Activated CD4-positive, alpha-beta T cell treated with anti-CD3 and anti-CD28 coated beads, Interleukin-2, amount 10 ng/mL, durations not matched to agents 7 days and 5 days (primary cell): ENCODE measurements at places on chromosomes 7 and 10. TPM values are rescaled to one million over a fixed set of nuclear protein-coding genes. Genes with fewer than 3 reads are reported as not detected.

- H3K36me3 ChIP-seq = no peaks in the 10 kb centered on the region
- H3K4me1 ChIP-seq = no peaks in the 10 kb centered on the region
- no peak overlapping the region for H3K27ac ChIP-seq
These were observed 50.7 kb downstream of the AKR1D1 start for GRCh38 chr7:138126928-138127327.

GRCh38 chr10:24961582-24961981, 9.2 kb upstream of the PRTFDC1 start:
- no peak overlapping the region for H3K27ac ChIP-seq
- peaks cover 3% of the 10 kb centered on the region for H3K27me3 ChIP-seq
- DNase-seq = no peak
- no peaks in the 10 kb centered on the region for H3K4me1 ChIP-seq

- no peaks in the 10 kb centered on the region for H3K4me1 ChIP-seq
- DNase-seq = no peak
- no peaks in the 10 kb centered on the region for H3K27me3 ChIP-seq
- no peak overlapping the region for H3K4me3 ChIP-seq
- no peaks in the 10 kb centered on the region for H3K36me3 ChIP-seq
- no peak overlapping the region for H3K27ac ChIP-seq
These were observed 7.7 kb upstream of the ADGRA1 start for GRCh38 chr10:133079836-133080682.

- H3K4me1 ChIP-seq = no peaks in the 10 kb centered on the region
- no peak overlapping the region for H3K4me3 ChIP-seq
- H3K36me3 ChIP-seq = no peaks in the 10 kb centered on the region
- H3K27ac ChIP-seq = no peak overlapping the region
These were observed 461.9 kb downstream of the PTPRN2 start for GRCh38 chr7:158125721-158126120.

- no peaks in the 10 kb centered on the region for H3K27me3 ChIP-seq
- H3K27ac ChIP-seq = no peak overlapping the region
These were observed 147.8 kb upstream of the AUTS2 start for GRCh38 chr7:69450456-69450855.

GRCh38 chr7:41910940-41911600, 208.2 kb upstream of the INHBA start:
- H3K27ac ChIP-seq = no peak overlapping the region
- DNase-seq = no peak
- H3K36me3 ChIP-seq = no peaks in the 10 kb centered on the region
- no peaks in the 10 kb centered on the region for H3K4me1 ChIP-seq
- no peak overlapping the region for H3K4me3 ChIP-seq
- peaks cover 14% of the 10 kb centered on the region for H3K27me3 ChIP-seq

The OPN4 gene
- not detected for total RNA-seq

The FAM13C gene
- total RNA-seq = not detected

The LIPJ gene
- not detected for total RNA-seq

The DPP6 gene
- total RNA-seq = not detected
